ENCODE measurements at places on chromosomes 1 and 21.
A peak's percentile ranks its signal among the peaks of the same experiment; 100 is the strongest.

GRCh38 chr1:93980320-93981273, 71.4 kb upstream of the GCLM start:
- H3K4me3 ChIP-seq: no peak overlapping the region
- DNase-seq: no peak
- H3K27me3 ChIP-seq: no peaks in the 10 kb centered on the region
- H3K4me1 ChIP-seq: no peaks in the 10 kb centered on the region
- H3K27ac ChIP-seq: no peak overlapping the region

- H3K4me1 ChIP-seq: peaks cover 30% of the 10 kb centered on the region
- no peak overlapping the region for H3K4me3 ChIP-seq
- H3K27ac ChIP-seq: no peak overlapping the region
- no peaks in the 10 kb centered on the region for H3K27me3 ChIP-seq
- DNase-seq: no peak
Observed at GRCh38 chr1:39894884-39895495, 6.7 kb downstream of the MYCL start.

GRCh38 chr1:51139474-51139873, 37.4 kb downstream of the C1orf185 start:
- H3K27me3 ChIP-seq: no peaks in the 10 kb centered on the region
- H3K27ac ChIP-seq: no peak overlapping the region
- no peak for DNase-seq
- no peaks in the 10 kb centered on the region for H3K36me3 ChIP-seq

DNA sequence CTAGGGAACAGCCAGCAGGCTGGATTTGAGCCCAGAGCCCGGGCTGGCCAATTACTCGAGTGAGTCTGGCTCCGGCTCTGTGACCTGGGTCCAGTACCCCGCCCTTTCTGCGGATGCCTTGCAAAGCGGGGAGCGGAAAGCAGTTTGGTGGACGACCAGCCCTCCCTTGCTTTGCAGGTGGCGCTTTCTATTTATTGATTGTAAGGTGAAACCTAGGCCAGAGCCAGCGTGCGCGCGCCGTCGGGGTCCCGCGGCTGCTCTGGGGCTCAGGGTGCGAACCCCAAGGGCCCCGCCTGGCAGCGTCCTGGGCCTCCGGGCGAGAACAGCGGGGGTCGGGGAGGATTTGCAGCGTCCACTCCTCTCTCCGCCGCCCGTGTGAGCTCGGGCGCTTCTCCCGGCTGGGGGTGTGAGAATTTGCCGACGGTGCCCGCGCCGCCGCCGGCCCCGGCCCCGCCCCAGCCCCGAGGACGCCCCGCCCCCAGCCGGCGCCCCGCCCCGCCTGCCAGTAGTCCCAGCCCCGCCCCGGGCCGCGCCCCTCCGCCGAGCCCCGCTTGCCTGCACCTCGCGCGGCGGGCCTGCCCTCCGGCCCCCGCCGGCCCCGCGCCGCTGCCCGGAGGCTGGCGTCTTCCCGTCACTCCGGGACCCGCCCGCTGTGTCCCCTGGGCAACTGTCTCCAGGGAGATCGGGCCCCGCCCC, 37.6 kb downstream of the PIK3CD start:
- no peaks in the 10 kb centered on the region for H3K27me3 ChIP-seq
- peak overlapping the region; percentile 52 for H3K27ac ChIP-seq
- DNase-seq: peak; percentile 54
- H3K36me3 ChIP-seq: no peaks in the 10 kb centered on the region
- H3K4me1 ChIP-seq: peaks cover 48% of the 10 kb centered on the region
- H3K4me3 ChIP-seq: peak overlapping the region; percentile 68

DNA sequence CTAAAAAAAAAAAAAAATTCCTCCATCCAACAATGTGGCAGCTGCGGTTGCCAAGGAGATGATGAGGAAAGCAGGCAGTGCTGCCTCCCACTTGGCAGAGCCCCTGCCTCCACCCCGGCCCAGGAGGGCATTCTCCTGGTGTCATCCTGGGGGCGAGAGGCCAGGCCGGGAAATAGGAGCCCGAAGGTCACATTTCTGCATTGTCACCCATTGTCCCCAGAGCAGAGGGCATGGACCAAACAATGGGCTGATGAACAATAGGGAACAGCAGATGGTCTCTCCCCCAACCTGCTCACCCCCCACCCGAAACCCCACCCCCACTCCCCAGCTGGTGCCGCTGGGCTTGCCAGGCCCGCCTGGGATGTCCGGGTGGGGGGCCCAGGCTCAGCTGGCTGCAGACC, 37.3 kb downstream of the CAMK2N1 start:
- no peak overlapping the region for H3K27ac ChIP-seq
- no peak overlapping the region for H3K4me3 ChIP-seq
- H3K27me3 ChIP-seq: no peaks in the 10 kb centered on the region
- H3K4me1 ChIP-seq: no peaks in the 10 kb centered on the region
- DNase-seq: no peak

- H3K4me1 ChIP-seq: peaks cover 11% of the 10 kb centered on the region
- no peak overlapping the region for H3K27ac ChIP-seq
- H3K36me3 ChIP-seq: no peaks in the 10 kb centered on the region
- no peaks in the 10 kb centered on the region for H3K27me3 ChIP-seq
- DNase-seq: no peak
Observed at GRCh38 chr1:161379071-161379470, 11.4 kb upstream of the CFAP126 start.

DNA sequence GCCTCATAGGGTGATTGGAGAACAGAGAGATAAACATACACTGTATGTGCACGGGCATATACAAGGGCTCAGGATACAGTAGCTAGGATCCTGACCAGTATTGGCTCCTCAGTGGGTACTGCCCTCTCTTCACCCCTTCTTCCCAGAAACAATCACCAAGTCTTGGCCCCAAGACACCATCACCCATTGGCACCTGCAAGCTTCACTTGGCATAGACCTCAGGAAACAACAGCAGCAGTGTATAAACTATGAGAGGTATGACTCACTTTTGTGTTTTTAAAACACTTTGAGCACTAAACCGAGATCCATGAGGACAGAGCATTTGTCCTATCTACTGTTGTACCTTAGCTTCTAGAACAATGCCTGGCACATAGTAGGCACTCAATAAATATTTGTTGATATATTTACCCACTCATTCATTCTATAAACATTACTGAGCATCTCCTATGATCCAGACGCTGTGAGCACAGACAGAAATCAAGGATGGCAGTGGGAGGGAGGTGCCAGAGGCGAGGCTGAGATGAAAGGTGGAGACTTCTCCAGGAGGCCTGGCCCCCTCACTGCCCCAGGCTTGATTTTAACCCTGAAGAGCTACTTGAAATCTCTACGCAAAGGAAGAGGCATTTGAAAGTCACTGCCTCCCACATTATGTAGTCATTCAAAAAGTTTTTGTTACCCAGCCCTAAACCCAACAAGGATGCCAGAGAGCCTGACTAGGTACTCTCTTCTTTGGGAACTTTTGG, 95.2 kb downstream of the CAMK2N1 start:
- DNase-seq: no peak
- peaks cover 3% of the 10 kb centered on the region for H3K4me1 ChIP-seq
- no peak overlapping the region for H3K27ac ChIP-seq
- H3K4me3 ChIP-seq: no peak overlapping the region
- H3K27me3 ChIP-seq: peaks cover 21% of the 10 kb centered on the region
- no peaks in the 10 kb centered on the region for H3K36me3 ChIP-seq

- H3K4me1 ChIP-seq: no peaks in the 10 kb centered on the region
- no peak overlapping the region for H3K27ac ChIP-seq
- H3K27me3 ChIP-seq: no peaks in the 10 kb centered on the region
- no peak overlapping the region for H3K4me3 ChIP-seq
- no peaks in the 10 kb centered on the region for H3K36me3 ChIP-seq
- DNase-seq: no peak
Observed at GRCh38 chr21:43895196-43895595, 30.2 kb downstream of the AGPAT3 start.

GRCh38 chr1:169060919-169061639, 45.4 kb upstream of the ATP1B1 start:
- H3K36me3 ChIP-seq: no peaks in the 10 kb centered on the region
- no peak overlapping the region for H3K4me3 ChIP-seq
- no peak for DNase-seq
- no peaks in the 10 kb centered on the region for H3K4me1 ChIP-seq
- no peaks in the 10 kb centered on the region for H3K27me3 ChIP-seq
- no peak overlapping the region for H3K27ac ChIP-seq

DNA sequence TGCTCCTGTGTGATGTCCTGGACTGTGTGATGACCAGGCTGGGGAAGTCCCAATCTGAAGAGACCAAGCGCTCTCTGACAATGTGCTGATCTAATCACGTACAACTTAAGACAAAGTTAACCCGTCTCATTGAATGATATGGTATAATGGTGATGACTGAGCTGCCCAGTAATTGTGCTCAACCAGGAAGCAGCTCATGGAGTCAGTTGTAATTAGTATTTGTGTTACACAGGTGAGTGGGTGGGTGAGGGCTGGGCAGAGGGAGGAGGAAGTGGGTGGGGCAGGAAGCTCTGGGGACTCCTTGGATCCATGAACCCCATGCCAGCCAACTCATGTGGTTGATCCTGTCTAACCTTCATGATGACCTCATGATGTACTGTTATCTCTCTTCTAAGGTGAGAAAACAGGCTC, 8.7 kb upstream of the ECE1 start:
- peaks cover 49% of the 10 kb centered on the region for H3K4me1 ChIP-seq
- H3K27me3 ChIP-seq: no peaks in the 10 kb centered on the region
- DNase-seq: no peak
